Cerebellar nuclear complex (tissue), 1 donor: ENCODE measurements at places on chromosomes 5 and 9.

DNA sequence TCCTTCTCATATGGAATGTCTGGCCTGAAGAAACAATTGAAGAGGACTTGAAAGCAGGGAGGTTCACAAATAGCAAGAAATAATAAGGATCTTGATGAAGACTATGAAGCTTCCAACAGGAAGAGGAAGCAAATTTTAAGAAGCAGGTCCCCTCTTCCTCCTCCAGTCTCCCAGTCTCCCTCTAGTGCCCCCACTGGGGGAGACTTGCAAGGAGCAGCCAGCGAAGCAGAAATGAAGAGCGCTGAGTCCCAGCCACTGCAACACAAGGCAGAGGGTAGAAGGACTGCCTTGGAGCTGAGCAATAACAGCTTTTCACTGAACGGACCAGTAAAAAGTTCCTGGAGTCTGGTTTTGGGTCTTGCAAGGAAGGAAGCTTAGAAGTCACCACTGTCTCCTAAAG is 32.6 kb upstream of the ACO1 start:
- DNase-seq, result no peak

- no peak for DNase-seq
These were observed 45.4 kb downstream of the TAF11L14 start for GRCh38 chr5:17679597-17680203.

GRCh38 chr9:119736491-119737454 is 367.5 kb upstream of the BRINP1 start:
- DNase-seq, result no peak

DNA sequence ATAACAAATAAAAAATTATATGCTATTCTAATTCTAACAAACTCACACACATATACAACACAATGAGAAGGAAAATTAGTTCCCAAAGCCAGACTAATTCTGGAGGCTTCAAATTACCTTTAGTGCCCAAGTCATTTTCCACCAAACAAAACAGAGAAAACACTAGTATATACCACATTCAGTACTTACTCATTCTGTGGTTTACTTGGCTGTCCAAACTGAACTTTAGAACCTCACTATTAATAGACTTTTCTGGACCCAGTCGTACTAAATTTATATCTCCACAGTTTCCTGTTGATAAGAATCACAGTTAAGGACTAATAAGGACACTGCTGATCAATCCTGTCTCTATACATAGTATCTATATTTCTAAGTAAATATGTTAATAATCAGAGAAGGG is 66.4 kb downstream of the SETX start:
- no peak for DNase-seq

DNA sequence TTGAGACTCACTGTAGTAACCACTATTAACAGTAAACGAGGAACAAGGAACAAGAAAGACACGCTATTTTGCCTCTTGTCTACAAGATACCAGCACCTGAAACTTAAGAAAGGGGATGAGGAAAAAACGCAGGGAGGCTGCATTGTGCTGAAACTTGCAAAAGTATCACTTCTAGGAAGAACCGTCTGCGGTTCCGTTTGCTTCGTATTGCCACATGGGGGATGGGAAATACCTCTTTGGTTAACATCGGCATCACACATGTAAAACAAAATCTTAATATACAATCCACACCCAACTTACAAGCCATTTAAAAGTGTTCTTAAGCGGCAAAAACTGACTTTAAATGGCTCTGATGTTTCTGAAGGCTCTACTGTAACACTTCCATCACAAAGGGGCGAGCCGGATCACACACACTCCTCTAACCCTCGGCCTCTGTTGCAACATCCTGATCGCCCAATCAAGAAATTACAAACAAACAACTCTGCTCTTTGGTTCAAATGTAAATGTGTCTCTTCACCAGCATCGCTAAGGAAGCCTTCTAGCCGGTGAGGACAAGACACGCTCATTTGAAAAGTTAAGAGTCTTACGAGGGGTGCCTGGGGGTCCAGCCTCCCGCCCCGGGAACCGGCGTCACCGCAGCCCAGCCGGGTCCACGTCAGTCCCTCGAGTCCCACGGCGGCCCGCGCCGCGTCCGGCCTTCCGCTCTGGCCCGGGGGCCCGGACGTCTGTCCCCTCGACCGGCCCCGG is 621 bp downstream of the SEC16A start:
- DNase-seq, result no peak

DNA sequence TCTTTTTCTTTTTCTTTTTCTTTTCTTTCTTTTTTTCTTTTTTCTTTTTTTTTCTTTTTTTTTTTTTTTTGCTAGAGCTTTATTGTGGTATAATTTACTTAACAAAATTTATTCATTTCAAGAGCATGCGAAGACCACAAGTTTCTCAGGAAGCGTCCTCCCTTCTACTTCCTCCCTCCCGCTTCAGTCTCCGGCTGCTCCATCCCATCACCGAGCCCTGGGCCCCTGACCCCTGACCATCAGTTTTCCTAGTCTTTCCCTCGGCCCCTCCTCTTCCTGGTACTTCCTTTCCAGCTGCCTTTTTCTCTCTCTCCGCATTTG is 34.7 kb downstream of the C9orf152 start:
- no peak for DNase-seq

DNA sequence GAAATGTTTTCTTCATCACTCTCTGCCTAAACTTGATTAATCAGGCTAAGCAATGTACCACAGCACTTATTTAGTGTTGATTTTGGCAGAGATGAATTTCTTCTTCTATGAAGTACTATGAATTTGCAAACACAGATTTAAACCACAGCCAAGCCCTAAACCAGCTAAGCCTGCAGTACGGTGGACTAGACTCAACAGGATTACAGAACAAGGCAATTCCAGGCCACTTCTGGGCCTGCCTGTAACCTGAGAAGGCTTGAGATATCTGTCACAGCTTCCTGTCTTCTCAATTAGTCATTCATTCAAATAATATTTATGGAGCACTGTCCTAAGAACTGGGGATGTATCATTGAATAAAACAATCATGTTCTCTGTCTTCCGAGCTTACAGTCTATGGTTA is 32.4 kb upstream of the CAST start:
- DNase-seq, result no peak

DNA sequence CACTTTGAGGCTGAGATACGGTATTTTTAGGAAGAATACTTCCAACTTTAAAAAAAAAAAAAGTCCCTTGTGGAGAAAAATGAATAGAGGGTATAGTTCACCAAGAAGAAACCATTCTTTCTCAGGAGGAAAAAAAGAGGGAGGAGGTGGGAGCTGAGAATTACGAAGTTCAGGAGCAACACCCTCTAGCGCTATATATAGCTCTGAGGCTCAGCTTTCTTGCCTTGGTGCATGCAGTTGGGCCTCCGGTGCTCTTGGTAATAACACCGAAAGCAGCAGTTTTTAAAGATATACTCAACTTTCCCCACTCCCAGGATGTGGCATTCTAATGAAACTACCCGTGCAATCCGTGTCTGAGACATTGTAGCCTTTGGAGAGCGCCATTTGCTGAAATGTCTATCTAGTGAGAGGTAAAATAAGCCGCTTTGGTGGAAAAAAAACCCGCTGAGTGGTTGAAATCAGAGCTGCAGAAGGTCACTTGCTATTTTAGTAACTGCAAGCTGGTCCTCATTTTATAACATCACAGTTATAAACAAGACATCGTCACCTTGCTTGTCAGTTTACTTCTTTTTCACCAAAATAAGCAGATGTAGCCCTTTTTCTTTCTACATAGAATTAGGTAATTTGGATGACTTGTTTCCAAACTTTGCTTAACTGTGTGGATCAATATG is 156.4 kb downstream of the RORB start:
- no peak for DNase-seq

DNA sequence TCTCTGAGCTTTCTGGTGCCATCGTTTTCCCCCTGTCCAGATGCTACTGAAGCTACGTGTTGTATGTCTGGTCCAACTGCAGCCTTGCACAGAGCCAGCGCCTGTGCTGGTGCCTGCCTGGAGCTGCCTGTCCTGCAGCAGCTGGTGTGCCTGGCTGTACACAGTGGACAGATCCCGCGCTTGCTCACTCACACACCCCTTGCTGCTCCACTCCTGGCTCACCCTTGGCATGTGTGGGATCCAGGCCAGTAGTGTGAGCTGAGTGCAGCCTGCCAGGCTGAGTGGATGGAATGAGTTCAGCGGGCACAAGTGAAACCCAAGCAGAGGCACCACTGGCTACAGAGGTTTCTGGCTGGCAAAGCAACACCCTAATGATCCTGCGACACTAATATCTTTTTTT is 40.4 kb downstream of the FER start:
- DNase-seq, result peak; percentile 59

DNA sequence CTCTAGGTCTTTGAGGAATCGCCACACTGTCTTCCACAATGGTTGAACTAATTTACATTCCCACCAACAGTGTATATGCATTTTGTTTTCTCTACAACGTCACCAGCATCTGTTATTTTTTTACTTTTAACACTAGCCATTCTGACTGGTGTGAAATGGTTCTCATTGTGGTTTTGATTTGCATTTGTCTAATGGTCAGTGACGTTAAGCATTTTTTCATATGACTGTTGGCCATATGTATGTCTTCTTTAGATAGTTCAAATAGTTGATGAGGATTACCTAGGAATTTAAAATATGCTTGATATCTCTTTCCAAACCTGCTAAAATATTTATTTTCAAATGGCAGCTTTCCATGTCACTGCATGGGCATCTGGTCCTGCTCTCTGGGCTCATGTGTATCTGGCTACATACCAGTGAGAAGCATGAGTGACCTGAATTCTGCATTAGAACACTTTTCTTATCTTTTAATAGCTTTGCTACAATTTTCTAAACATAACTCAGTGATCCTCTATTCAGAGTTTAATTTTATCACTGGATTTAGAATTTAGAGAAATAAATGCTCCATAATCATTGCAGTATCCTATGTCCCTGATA is 95.8 kb upstream of the ADAMTS16 start:
- no peak for DNase-seq

DNA sequence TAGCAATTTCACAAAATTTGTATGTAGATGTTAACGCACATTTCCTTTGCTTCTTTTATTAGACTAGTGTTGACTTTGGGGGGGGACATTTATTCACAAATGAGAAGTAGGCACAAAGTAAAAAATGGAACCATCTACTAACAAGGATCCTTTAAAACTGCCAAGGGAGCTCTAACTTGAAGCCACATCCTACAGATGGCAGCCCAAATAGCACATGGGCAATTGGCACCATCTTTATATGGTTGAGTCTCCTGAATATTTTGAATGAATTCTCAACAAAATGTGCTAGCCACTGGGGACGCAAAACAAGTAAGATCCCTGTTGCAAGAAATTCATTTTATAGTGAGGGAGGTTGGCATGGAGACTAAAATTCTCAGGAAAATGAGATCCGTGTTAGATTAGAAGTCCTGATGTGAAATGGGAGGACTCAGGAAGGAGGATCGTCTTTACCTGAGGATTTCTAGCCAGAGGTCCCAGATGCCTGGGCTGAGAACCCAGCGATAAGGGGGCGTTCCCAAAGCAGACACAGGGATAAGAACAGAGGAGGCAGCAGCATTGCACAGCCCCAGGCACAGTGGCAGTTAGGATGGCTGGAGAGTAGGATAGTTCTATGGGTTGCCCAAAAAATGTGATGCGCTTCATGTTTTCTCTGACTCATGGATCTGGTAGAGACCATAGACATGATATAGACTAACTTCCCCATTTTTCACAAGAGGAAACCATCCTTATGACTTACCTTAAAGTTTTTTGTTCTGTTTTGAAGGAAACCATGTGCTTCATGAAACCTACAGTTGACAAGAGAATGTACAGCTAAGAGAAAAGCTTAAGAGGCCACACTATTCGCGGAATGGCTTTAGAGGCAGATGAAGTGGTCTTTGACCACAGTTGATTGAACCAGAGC is 37.4 kb downstream of the C9orf152 start:
- DNase-seq, result no peak

DNA sequence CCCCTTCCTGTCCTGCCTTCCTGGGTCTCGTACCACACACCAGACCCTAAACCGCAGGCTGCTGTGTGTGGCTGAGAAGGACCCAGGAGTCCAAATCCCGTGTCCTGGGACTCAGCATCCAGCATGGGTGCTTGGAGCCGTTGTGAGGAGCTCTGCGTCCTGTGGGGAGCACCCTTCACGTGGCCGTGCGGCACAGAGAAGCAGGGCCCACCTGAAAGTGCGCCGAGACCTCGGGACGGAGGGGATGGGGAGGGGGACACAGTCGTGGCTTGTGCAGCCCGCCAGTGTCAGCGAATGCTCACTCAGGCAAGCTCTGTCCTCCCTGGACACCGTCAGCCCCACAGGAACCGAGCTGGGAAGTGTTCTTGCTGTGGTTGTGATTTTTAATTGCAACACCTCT is 244.6 kb downstream of the CACNA1B start:
- no peak for DNase-seq

GRCh38 chr5:176407456-176408251 is 8.7 kb downstream of the CLTB start:
- no peak for DNase-seq

DNA sequence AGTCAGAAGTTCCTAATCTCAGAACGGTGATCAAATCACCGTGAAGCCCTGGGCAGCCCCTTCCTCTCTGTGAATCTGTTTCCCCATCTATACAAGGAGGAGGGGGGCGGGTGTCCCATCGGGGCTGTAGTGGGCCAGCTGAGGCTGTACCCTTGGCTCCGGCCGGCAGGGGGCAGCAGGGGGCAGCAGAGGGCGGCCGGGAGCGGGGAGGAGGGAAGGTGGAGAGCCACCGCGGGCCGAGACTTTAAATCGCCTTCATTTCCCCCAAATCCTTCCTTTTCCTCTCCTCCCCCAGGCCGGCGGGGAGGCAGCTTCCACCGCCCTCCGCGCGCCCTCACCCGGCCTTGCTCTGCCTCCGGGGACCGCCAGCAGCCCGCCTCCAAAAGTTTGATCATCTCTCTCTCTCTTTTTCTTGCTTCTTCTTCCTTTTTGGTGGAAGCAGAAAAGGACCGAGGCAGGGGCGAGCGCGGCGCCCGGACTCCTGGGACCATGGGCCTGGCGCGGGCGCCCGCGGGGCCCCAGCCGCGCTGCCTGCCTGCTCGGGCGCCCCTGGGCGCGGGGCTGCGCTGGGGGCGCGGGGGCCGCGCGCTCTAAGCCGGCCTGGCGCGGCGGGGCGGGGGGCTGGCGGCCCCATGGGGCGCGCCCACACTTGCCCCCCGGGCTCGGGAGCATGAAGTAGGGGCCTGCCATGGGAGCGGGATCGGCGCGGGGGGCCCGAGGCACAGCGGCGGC is at the start of gene COL27A1:
Gene COL27A1 (plus strand): TSS at position 275 of the 732 bp plus-strand sequence. CDS start 414 bp downstream, at position 689.
- peak; percentile 59 for DNase-seq

GRCh38 chr5:50867140-50867539 is 200.7 kb downstream of the PARP8 start:
- DNase-seq, result no peak

GRCh38 chr5:74953937-74954720 is 87.9 kb upstream of the FAM169A start:
- DNase-seq, result no peak

- no peak for DNase-seq
These were observed 33.3 kb downstream of the TLE1 start for GRCh38 chr9:81656004-81656403.

DNA sequence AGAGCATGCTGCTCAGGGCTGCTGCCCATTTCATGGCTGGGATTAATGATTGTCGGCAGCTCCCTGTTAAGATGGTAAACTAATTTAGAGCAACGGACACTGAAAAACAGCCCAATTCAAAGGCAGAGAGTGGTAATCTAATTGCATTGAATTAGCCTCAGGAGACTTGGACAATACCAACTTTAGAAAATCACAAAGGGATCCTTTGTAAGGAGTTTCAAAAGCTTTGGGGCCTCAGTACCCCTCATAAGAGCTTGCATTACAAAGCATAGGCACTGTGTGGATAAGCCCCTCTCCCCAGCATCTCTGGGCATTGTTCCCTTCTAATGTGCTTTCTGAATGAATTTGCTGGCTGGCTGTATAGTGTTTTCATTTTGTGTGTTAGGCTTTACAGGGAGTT is 6.7 kb downstream of the GLRA1 start:
- DNase-seq, result no peak

- DNase-seq, result no peak
These were observed 125.1 kb downstream of the HACD4 start for GRCh38 chr9:20906326-20906725.

GRCh38 chr9:123637945-123638634 is 282.1 kb downstream of the CRB2 start:
- no peak for DNase-seq
